ENCODE measurements at places on chromosomes 6 and 20.

- DNase-seq = no peak
Measured at GRCh38 chr20:33584976-33585375, 77.2 kb upstream of the C20orf144 start.

DNA sequence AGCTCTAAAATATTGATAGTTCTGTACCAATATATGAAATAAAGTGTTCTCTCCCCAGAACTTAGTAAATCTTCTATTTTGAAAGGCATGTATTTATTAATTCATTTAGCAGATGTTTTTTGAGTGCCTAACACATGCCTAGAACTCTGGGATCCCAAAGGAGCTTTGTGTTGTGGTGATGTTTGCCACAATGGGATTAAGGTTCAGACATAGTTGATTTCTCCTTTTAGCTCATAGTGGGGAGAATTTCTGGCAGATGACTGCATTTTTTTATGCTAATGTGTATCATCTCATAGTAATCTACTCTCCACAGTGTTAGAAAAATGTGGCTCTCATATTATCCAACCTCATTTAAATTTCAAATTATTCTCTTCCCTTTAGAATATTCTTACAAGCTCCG lies 21.7 kb downstream of the MYB start:
- no peak for DNase-seq

- no peak for DNase-seq
Measured at GRCh38 chr20:53001498-53002301, 29.5 kb downstream of the TSHZ2 start.

GRCh38 chr6:165652766-165653165 lies 10.3 kb downstream of the PDE10A start:
- no peak for DNase-seq

- DNase-seq = no peak
Measured at GRCh38 chr6:113121571-113121970, 735.6 kb upstream of the MARCKS start.

DNA sequence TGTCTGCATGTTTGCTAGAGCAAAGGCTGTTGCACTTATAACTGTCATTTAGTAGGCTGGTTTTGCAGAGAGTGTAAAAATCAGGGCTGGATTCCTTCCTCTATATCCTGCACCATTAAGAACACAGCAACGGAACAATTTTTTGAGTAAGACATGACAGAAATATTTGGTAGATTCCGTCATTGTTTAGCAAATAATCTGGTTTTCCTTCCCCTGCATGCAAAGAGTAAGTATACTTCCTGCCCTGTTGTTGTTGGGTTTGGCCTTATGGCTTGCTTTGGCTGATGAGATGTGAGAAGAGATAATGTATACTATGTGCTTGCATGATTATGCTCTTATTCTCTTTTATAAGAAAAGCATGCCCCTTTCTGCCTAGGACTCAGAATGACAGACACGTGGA lies 23.8 kb downstream of the MANEA start:
- no peak for DNase-seq

DNA sequence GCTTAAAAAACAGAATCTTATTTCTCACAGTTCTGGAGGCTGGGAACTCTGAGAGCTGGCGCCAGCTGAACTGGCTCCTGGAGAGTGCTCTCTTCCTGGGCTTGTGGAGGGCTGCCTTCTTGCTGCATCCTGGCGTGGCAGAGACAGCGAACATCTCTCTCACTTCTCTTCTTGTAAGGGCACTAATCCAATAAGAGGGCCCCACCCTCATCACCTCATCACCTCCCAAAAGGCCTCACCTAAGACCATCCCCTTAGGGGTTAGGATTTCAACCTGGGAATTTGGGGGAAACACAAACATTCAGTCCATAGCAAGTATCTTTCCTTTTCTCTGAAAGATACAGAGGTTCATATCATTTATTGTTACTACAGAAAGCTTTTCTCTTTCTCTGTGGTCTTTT lies 23.9 kb downstream of the PNLDC1 start:
- no peak for DNase-seq
